Activated naive CD4-positive, alpha-beta T cell treated with anti-CD3 and anti-CD28 coated beads, Interleukin-2, amount 50 U/mL, for 72 hours (primary cell): ENCODE measurements at places on chromosomes 12 and 14. TPM values are rescaled to one million over a fixed set of nuclear protein-coding genes. Genes with fewer than 3 reads are reported as not detected.

Gene COX8C
- total RNA-seq: not detected

GRCh38 chr12:113762882-113763816 lies 203.0 kb downstream of the RBM19 start:
- DNase-seq: no peak

- no peak for DNase-seq
Observed at GRCh38 chr12:111154147-111154834, 214.6 kb downstream of the PHETA1 start.

GRCh38 chr12:132133952-132134652 lies 10.0 kb downstream of the DDX51 start:
- no peak for DNase-seq

DNA sequence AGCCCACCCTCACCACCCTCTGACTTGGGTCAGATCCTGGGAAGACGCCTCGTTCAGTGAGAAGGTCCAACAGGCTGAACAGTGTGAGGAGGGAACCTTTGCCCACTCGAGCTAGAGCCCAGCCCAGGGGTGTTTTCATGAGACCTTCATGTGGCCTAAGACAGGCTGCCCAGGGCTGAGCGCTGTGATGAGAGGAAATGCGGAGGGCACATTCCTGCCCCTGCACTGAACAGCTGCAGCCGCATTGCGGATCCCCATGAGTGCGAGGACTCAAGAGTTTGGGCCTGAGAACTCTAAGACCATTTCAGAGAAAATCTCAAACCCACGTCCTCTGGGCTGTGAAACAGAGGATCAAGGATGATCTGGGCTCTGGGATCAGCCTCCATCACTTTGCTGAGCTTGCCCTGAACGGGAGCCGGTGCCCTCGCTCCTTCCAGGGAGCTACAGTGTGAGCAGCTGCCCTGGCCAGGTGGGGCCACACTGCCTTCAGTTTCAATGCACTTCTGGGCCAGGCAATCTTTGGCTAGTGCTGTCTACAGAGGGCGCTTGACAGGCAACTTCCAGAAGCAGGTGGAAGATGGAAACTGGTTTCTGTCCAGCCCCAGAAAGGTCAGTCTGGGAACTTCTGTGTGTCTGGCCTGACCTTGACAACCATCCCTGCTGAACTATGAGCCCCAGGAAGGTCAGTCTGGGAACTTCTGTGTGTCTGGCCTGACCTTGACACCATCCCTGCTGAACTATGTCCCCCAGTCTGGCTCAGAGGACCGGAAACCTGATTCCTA lies 43.5 kb upstream of the P2RX7 start:
- DNase-seq: no peak

DNA sequence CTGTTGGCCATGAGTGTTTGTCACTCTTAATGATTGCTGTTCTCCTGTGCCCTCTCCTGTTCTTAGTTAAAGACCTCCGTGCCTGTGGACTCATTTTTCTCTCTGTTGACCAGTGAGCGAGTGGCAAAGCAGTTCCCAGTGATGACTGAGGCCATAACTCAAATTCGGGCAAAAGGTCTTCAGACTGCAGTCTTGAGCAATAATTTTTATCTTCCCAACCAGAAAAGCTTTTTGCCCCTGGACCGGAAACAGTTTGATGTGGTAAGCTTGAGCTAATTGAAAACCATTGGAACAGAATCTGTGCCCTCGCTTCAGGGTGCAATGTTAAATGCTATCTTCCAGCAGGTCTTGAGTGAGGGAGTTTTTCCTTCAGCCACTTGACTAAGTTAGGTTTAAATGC lies 19.8 kb downstream of the ACAD10 start:
- DNase-seq: no peak

- no peak for DNase-seq
Observed at GRCh38 chr14:56505361-56505760, 74.2 kb upstream of the TMEM260 start.

GRCh38 chr12:56528846-56529245 lies 7.2 kb downstream of the RBMS2 start:
- no peak for DNase-seq

DNA sequence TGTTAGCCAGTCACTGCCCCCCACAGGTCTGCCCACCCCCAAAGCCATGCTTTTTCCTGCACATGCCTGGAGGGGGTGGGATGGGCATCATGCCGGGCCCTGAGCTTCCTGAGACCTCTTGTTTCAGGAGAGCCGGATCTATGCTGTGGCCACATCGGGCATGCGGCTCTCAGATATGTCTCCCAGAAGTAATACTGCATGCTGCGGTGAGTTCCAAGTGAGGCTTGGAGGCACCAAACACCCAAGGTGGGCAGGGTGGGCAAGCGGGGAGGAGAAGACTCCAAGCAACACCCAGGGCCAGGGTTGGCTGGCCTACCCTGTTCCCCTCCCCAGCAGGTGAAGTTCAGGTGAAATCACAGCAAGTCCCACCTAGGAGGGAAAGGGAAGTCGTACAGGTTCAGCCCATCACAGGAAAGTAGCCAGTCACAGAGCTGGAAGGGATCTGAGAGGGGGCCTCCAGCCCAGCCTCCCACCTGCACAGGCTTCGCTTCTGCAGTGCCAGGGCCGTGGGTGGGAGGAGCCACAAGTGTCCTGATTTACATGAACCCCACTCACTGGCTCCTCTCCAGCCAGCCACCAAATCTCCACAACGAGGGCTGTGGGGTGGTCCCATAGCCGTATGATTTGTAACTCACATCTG lies 30.9 kb downstream of the PIGH start:
- DNase-seq: no peak

Gene NFE2
- total RNA-seq: not detected

Gene RD3L
- total RNA-seq: not detected

- DNase-seq: no peak
Observed at GRCh38 chr14:101169267-101169666, 265.7 kb upstream of the RTL1 start.

GRCh38 chr12:116121453-116121871 lies 156.0 kb downstream of the MED13L start:
- DNase-seq: no peak

Gene SARNP
- 101 TPM for total RNA-seq

DNA sequence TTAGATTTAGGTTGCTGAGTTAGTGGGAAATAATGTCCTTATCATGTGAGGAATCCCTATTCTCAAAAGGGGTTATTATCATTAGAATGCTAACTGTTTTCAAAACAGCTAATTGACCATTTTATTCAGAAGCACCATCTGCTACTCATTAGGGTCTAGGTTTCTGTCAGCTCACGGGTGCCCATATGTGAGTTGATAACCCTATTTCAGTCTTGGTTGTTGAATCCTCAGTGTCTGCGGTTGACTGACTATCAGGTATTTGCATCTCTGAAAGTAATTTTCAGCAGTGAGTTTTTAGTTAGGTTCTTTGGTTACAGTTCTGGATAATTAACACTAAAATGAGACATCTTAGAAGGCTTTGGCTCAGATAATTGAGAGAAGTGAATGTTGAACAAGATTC lies 1404.0 kb downstream of the AACS start:
- no peak for DNase-seq

GRCh38 chr12:21453312-21453852 lies 15.9 kb downstream of the PYROXD1 start:
- DNase-seq: no peak

Gene LALBA
- total RNA-seq: not detected

Gene ANHX
- not detected for total RNA-seq

GRCh38 chr14:59398841-59399240 lies 66.3 kb downstream of the GPR135 start:
- DNase-seq: no peak

Gene MAP3K9
- total RNA-seq: 10.7 TPM

GRCh38 chr12:63151623-63152320 lies 771 bp upstream of the AVPR1A start:
- DNase-seq: peak; percentile 23

- DNase-seq: no peak
Observed at GRCh38 chr14:100589760-100590469, 2.7 kb upstream of the BEGAIN start.

GRCh38 chr14:41607304-41607775 lies 664 bp downstream of the LRFN5 start:
- DNase-seq: no peak

DNA sequence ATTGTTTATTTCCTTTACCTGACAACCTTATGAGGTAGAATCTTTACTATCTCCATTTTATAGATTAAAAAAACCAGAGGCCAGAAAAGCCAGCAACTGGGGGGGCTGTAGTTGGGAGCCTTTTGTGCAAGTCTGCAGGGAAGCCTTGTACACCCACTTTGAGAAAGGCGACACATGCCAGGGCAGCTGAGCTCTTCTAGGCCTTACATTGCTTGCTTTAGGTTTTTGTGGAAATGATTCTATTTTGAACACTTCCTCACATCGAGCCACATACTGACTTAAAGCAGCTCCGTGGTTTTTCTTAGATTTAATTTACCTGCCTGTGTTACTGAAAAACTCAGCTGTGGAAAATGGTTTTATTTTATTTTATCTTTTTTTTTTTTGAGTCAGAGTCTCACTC lies 34.6 kb downstream of the EP400 start:
- no peak for DNase-seq

DNA sequence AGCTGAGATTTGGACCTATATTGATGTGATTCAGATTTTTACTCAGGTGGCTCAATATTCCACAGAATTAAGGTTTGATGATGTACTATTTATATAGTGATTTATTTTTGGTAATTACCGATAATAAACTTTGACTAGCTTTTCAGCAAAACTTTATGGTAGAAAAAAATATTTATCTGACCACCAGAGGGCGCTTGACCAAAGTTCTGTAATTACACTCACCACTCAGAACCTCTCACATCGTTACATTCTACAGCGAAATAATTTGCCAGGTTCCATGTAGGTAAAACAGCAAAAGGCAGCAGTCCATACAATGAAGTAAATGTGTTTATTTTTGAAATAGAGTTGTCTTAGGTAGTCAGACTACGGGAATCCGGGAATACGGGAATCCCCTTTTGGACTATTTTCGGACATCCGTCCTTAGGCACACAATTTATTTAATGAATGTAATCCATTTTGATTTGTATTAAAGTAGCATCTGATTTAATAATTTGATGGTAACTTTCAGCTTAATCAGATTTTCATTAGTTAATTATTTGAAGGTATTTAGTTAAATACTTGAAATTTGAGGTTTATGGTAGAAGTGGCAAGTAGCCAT lies 143.0 kb upstream of the DDHD1 start:
- no peak for DNase-seq

DNA sequence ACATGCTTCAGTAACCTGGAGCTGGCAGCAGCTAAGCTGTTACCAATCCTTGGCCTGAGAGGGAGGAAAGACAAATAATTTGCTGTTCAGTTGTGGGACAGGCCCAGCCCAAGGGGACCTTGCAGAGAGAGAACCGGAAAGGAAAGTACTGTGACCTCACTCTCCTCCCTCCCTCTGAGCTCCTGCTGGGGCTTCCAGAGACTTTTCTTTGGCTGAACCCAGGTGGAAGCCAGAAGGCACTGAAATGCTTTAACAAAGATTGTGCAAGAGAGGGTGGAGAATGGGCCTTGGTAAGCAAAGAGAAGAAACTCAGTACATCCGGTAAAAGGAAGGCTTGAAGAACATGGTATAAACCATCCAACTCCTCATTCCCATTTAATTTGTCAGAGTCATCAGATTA lies 457.1 kb downstream of the GLT1D1 start:
- no peak for DNase-seq

DNA sequence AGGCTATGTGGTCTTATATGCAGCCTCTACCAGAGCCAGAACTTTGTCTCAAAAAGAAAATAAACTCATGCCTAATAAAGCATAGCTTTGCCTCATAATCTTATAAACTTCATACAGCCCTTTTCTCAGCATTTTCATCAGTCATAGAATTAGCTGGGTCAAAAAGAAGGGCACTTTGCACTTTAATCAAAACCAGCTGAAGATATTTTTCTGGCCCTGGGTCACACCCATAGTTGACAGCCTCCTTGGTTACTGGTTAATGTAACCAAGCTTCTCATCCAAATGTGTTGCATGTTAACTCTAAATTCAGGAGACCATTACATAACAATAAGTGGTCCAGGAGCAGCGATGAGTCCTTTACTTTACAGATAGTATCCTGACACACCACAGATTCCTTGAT lies 558.2 kb downstream of the FLRT2 start:
- DNase-seq: no peak

Gene MYF6
- total RNA-seq: not detected

- DNase-seq: no peak
Observed at GRCh38 chr14:102856179-102856578, 66.3 kb upstream of the AMN start.

- no peak for DNase-seq
Observed at GRCh38 chr14:21302013-21302835, 22.3 kb downstream of the RPGRIP1 start.

Gene OR9K2
- not detected for total RNA-seq

DNA sequence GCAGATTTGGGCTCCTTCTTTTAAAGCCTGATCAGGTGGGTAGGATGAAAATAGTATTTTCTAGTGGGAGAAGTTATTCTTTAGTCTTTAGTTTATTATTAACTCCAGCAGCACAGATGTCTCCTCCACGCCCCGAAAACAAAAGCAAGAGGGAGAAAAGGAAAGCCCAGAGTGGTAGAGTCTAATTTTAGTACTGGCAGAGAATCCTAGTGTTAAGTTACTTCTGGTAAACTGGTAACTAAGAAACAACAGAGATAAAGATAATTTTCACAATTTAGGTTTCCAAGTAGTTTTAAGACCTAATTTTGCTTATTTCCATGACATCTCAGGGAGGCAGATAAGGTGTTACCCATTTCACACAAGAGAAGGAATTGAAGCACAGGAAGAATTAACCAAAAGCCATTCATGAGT lies 16.3 kb downstream of the ATP5MC2 start:
- no peak for DNase-seq

DNA sequence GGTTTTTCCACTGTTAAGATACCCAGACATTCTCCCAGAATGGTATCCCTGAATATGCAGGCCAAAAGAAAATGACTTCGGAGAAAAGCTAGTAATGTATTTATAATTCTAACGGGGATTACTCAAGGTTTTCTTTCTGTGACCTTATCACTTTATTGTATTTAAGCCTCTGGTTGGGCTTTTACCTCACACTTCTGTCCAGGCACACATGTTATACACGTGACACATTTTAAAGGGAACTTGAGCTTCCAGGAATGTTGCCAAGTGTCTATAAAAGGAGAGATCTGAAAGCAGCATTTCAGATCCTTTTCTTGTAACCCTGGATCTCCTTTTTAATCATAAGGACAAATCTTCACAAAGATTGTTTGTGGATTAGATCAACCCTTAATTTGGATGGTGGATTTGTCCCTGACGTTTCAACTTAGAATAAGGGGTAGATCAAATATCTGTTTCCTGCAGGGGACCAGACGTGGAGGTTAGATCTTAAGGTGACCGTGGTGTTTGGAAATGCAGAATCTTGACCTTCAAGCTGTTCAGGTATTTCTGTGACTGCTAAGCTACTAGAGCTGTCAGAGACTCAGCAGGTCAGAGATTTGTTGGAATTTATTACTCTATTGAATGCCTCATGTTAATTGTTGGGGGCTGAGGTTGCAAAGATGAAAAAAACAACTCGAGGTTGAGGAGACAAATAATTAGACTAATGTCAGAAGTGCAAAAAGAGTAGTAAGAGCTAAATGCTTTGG lies 1.5 kb downstream of the CIPC start:
- DNase-seq: no peak

DNA sequence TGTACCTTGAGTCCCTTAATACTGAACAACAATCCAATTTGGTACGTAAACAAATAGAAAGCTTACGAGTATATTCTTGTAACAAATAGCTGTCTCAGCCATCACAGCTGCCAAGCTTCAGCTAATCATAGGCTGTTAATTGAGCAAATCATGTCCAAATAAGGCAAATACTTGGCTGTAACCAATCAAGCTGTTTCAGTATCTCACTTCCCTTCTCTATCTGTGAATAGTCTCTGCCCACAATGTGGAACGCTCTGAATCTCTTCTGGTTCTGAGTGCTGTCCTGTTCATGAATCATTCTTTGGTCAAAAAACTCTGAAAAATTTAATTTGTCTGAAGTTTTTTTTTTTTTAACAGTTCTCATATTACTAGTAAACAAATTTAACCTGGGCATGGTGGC lies 5.8 kb upstream of the NEMF start:
- DNase-seq: no peak
